Activated gamma-delta T cell treated with Interleukin-2 at 50 U/mL for 16 hours (primary cell): ENCODE measurements at places on chromosomes 6 and 20.

DNA sequence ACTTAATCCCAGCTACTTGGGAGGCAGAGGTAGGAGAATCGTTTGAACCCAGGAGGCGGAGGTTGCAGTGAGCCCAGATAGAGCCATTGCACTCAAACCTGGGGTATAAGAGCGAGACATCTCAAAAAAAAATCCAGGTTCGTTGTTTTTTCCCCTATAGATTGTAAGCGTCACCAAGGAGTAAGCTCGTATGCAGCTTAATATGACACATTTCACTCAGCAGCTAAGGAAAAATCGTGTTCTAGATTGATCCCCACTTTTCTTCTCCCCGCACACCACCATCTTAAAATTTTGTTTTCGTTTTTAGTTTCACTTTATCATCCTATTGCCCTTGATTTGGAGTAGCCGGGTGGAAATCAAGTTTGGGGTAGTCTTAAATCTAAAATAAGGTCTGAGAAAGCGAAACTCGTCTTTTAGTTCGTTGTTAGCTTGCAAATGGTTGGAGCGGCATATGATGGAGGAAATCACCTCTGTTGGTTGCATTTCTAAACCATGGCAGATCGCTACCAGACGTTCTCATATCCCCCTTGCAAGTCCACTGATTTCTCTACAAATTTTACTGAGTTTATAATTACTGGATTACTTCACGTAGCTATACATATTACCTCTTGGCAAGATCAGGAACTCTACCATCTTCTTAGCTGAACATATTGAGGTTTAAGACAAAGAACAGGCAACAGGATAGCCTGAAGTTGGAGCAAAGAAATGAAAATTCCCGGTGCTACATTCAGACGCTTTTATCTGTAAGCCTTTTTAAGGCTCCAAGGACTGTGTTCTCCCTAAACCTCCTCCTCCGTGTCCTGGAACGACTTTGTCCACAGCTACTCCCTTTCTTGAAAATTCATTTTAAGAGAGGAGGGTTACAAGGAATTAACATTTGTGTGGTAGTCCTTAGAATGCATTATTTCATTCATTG lies 91.1 kb upstream of the BTN3A2 start:
- peak; percentile 24 for DNase-seq

- no peak for DNase-seq
These were observed 172.8 kb downstream of the GJA1 start for GRCh38 chr6:121608270-121608669.

- no peak for DNase-seq
These were observed 134.8 kb downstream of the PXDC1 start for GRCh38 chr6:3616565-3617176.

DNA sequence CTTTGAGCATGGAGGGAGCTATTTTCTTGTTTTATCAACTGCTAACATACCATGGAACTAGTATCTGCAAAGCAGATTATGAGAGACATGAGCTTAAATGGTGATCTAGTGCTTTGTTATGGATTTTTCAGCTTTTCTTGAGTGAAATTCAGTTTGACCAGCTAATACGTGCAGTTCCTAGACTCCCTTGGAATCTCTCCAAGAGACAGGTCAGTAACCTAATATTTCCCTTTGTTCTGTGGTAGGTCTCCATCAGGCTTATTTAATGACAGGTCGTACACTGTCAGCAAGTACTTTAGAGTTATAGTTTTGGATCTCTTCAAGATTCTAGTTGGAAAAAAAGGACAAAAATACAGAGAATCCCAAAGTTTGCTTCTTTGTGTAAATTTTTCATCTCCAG lies 43.9 kb downstream of the HDAC2 start:
- DNase-seq: no peak

DNA sequence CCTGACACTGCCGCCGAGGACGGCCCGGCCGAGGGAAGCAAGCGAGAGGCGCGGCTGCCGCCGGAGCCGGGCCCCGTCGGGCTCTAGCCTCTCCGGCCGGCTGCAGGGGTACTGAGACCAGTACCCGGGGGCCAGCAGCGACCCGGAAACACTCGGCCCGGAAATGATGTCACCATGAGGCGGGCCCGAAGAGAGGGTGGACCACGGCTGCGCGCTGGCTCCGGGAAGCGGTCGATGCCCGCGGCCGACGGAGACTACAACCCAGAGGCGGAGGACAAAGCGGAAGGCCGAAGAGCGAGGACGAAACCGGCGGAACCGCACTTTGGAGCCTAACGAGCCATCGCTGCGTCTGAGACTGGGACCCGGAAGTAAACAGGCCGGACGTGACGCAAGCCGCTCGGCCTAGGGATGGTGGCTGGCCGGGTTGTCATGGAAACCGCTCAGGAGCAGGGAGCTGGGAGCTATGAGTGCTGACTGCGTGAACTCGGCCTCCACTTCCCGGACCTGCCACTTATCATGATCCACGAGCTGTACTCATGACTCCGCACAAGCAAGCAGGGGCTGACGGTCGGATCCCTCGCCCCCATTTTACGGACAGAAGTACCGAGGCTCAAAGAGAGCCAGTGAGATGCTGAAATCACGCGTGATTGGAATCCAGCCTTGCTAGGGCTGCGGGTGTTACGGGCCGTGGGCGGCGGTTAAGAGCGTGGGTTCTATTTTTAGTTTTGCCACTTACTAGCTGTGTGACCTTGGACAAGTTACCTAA lies at the start of gene SPATA2:
Gene SPATA2 (minus strand): TSS at position 150 of the 766 bp plus-strand sequence. CDS start 7,039 bp downstream, outside the sequence.
- peak; percentile 89 for DNase-seq

DNA sequence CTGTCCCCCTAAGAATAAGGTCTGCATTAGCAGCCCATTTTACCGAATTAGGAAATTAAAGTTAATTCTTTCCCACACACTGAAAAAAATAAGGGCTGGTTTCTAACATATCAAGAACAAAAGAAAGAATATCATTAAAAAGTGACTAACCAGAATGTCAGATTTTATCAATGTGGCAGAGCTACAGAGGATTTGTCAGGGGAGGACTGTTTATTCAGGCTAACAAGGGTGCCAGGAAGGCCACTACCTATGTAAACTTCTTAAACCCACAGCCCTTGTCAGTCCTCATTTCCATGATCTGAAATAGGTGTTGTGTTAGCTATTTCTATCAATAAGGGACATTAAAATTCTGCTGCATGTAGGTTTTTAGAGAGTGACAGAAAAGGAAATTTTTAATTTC lies 76.4 kb downstream of the BACH2 start:
- no peak for DNase-seq

GRCh38 chr20:10824750-10825500 lies 151.1 kb upstream of the JAG1 start:
- DNase-seq: no peak

GRCh38 chr6:69084746-69085335 lies 449.8 kb downstream of the ADGRB3 start:
- no peak for DNase-seq

DNA sequence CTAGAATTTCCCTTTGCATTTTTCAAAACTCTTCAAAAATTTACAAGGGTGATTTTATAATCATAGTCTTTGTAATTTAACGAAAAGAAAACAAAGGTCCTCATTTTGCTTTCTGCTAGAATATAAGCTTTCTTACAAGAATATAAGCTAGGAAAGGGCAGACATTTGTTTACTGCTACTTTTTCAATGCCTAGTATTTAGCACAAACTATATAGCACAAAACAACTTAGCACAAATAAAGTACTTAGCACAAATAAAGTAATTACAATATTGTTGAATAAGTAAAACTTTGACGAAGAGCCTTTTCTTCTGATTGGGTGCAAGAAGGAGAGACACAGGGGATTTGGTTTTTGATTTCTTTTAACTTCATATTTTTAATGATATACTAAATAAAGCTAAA lies 87.8 kb downstream of the BCAS1 start:
- no peak for DNase-seq

- DNase-seq: no peak
These were observed 68.6 kb downstream of the GFRAL start for GRCh38 chr6:55395871-55396270.

DNA sequence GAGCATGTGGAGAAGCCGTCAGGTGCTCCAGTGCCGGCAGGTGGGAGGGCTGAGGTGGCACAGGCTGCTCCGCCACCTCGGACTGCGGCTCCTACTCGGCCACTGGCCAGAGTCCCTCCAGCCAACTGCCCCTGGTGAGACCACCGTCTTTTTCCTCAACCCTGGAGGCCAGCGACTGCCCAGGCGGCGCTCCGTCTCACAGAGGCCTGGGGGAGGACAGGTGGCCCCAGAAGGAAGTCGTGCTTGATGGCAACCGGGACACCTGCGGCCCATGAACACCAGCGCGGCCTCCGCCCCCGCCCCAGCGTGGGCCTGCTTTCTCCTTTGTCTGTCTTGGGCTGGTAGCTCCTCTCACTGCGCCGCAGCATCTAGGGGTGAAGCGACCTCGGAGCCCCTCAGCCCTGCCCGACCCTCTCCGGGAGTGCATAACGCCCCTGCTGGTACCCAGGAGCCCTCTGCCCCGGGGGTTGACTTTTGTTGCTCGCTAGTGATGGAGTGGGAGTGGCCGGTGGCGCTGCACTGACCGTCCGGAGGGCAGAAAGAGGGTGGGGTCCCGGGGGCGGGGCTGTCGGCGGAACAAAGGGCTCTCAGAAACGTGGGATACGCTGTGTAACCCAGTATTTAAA lies 706 bp upstream of the TUBB2B start:
- no peak for DNase-seq

- no peak for DNase-seq
These were observed 245.8 kb downstream of the PKHD1 start for GRCh38 chr6:51841626-51842025.

GRCh38 chr6:40389254-40389653 lies 197.9 kb downstream of the LRFN2 start:
- DNase-seq: no peak

DNA sequence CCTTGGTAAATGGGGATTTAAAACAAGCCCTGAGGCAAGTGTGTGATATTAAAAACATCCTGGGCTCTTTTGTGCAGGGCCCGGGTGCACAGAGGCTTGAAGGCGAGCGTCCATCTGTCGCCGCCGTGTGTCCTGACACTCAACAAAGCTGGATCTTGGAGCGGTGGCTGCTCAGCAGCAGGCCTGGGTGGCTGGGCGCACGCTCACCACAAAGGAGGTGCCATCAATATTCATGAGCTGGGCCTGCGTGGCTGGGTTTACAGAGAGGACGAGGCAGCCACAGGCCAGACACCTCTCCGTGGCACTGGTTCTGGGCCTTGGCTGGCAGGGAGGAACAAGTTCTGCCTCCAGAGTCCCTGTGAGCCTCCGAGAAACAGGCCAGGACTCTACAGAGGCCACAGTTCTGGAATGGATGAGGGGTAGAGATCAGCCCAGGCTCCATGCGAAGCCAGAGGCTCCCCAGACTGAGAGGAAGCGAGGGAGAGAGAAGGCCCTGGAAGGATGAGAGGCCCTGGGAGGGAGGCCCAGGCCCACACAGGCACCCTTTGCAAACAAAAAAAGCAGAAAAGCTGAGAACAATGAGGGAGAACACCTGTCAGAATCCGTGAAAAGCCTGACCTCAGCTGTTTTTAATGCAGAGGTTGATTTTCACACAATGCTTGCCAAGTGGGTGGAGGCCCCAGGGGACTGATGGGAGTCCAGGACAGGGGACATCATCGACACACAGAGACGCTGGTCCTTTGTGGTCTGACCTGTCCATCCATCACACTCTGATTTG lies 21.9 kb downstream of the BHLHE23 start:
- DNase-seq: no peak

DNA sequence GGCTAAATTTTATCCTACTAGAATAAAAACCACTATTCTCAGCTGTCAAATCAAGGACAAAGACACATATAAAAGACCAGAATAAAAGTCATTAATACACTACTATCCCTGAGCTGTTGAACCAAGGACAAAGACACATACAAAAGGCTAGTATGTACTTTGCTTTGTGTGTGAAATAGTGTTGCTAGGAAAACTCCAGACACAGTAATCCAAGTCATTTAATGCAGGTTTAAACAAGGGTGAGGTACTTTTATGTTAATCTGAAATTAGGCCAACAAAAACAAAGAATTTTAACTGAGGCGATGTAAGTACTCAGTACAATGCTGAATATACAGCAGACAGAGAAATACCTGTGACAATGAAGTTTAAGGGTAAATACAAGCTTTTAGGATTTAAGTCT lies 18.9 kb downstream of the GCLC start:
- no peak for DNase-seq
